Stimulated activated CD8-positive, alpha-beta memory T cell treated with anti-CD3 and anti-CD28 coated beads, Interleukin-4, amount 100 ng/mL, for 1 hour (primary cell): ENCODE measurements at places on chromosomes 16 and 17.
A peak's percentile ranks its signal among the peaks of the same experiment; 100 is the strongest.

- no peak for DNase-seq
Observed at GRCh38 chr17:60743799-60744198, 66.1 kb downstream of the BCAS3 start.

DNA sequence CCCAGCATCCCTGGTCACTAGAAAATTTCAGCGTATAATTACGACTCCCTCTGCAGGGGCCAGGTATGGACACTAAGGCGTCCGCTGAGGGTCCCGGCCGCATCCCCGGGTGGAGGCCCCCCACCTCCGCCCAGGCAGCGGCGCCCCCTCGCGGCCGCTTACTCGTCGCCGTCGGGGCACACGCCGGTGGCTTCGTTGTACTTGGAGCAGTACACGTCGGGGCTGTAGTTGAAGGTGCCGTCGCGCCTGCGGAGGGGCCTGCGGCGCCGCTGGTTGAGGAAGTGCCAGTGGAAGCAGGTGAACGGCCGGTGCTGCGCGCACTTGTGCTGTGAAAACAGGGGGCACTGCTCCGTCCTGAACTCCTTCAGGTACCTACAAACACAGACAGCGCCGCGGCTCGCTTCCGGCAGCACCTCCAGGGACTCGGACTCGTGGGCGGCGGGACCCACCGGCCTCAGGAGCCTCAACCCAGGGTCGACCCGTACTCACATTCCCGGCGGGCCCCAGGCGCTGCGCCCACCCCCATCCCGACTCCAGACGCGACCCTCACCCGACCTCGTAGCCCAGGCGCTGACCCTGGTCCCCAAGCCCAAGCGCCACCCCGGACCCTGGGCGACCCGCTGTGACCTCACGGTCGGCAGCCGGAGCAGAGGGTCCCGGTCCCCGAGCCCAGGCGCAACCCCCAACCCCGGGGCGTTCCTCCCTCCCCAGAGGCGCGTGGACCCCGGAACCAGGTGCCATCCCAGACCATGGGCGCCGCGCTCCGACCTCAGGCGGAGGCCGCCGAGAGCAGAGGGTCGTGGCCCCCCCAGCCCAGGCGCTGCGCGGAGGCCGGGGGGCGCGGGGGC lies 596 bp downstream of the UNKL start:
- DNase-seq, result peak; percentile 32

DNA sequence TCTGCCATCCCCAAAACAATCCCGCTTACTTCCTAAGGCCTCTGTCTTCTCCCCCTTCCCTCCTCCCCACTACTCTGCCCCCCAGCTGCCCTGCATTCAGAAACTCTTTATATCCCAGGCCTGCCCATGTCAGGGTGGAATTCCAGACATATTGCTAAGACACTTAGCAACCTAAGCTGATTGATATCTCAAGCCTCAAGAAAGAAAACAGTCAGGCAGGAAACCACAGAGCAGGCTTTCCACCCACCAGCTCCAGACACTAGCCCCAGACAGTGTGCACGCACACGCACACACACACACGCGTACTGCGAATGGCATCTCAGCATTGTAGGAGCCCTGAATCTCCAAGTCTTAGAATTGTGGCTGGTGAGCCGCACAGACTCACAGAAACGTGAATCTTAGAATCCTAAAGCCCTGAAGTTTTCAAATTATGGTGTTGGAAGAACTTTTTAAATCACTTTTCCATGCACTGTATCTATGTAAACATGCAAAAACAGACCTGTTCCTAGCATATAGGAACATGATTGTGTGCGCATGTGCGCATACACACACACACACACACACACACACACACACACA lies 8.8 kb upstream of the LPCAT2 start:
- no peak for DNase-seq

DNA sequence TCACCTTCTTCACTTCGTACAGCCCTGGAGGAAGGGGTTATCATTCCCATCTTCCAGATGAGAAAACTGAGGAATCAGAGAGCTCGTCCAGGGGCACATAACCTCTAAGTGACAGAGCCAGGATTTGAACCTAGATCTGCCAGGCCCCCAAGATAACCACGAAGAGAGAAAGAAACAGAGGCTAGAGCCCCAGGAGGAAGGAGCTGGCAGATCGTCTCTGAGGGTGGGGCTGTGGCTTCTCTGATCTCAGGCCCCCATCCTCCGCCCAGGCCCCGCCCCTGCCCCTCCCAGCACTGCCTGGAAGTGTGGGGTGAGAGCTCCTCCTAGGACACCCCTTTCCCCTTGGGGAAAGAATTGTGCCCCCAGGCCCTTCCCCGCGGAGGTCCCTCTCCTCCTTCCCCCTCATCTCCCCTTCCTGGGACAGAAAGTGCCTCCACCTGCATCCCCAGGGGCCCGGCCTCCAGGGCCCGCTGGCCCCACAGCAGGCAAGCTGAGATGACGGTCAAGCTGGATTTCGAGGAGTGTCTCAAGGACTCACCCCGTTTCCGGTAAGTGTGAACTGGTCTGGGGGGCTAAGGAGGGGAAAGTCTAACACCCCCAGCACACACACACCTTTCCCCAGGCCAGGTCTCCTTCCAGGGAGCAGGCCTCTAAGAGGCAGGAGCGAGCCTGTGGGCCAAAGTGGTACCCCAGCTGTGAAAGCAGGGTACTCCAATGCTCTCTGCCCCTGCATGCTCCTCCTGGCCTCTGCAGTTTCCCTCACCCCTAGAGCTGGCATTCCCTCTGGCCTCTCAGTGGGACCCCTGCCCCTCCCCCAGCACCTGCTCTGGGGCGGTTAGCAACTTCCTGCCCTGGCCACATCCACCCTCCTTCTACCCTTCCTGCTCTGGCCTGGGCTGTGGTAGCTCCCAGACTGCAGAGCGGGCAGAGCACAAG lies at the start of gene ACAP1:
ACAP1 (plus strand) TSS at position 290 of the 936 bp plus-strand sequence; CDS start at position 496, 206 bp downstream.
- peak; percentile 76 for DNase-seq

GRCh38 chr17:78736526-78737079 lies 45.5 kb downstream of the CYTH1 start:
- DNase-seq, result peak; percentile 42

GRCh38 chr16:50613281-50613963 lies 65.2 kb downstream of the NKD1 start:
- DNase-seq, result no peak

DNA sequence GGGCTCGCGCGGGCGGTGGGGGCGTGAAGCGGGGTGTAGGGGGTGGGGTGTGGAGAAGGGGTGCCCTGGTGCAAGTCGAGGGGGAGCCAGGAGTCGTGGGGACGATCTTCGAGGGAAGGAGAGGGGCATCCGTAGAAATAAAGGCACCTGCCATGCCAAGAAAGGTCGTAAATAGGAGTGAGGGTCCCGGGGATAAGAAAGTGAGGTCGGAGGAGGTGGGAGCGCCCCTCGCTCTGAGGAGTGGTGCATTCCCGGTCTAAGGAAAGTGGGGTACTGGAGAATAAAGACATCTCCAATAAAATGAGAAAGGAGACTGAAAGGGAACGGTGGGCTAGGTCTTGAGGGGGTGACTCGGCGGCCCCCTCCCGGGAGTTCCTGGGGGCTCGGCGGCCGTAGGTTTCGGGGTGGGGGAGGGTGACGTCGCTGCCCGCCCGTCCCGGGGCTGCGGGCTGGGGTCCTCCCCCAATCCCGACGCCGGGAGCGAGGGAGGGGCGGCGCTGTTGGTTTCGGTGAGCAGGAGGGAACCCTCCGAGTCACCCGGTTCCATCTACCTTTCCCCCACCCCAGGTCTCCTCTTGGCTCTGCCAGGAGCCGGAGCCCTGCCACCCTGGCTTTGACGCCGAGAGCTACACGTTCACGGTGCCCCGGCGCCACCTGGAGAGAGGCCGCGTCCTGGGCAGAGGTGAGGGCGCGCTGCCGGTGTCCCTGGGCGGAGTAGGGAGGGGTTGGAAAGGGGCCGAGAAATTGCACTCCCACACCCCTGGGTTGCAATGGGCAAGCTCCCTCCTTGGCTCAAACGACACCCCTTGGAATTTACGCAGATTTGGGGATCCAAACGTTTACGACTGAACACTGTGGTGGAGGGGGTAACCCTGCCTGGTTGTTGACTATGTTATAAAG lies 888 bp downstream of the CDH1 start:
- DNase-seq, result no peak

GRCh38 chr16:67914758-67915495 lies 16.7 kb downstream of the CTRL start:
- DNase-seq, result no peak
